ENCODE measurements at places on chromosomes 11 and 22.

- no peak for DNase-seq
Measured at GRCh38 chr22:25876871-25877270, 134.9 kb downstream of the MYO18B start.

DNA sequence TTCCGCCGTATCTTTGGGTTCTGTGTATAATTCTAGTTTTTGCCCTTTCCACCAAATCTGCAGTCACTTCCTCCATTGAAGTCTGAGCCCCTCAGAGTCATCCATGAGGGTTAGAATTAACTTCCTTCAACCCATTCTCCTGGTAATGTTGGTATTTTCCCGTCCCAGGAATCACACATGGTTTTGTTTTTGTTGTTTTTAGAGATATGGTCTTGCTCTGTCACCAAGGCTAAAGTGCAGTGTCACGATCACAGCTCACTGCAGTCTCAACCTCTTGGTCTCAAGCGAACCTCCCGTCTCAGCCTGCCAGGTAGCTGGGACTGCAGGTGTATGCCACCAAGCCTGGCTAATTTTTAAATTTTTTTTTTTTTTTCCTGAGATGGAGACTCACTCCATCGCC lies 18.7 kb downstream of the ZBED4 start:
- DNase-seq = no peak

DNA sequence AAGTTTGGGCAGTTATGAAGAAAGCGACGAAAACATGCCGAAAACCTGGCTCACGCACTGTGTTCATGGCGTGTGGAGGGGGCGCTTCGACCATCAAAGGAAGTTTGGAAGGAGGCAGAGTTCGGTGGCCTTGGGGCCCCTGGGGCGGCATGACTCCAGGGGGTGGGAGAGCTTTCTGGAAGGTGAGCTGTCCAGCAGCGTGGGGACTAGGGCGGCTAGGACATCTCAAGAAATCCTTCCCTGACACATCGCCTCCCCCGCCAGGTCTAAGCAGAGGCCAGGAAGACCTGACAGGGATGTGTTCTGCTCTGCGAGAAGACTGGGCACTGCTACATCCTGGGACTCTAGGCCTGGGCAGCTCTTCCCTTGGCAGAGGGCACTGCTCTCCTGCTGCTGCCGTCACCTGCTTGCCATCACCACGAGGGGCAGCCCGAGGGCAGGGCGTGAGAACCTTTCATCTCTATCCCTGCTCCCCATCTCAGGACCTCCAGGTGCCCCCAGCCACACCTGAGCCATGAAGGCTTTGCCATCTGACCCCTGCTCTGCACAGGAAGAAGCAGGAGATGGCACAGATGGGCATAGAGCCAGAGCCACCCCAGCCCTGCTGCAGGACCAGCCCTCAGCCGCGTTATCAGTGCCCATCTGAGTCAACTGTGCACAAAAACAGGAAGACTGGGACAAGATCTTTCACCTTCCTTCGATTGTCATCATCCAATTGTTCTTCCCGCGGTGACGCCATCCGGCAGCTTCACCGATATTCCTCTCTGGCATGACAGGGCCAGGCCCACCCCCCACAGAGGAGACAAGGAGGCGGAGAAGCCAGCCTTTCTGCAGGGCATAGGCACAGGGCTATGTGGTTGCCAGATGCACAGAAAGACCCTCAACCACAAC lies 12.7 kb downstream of the LINC01488 start:
- no peak for DNase-seq

DNA sequence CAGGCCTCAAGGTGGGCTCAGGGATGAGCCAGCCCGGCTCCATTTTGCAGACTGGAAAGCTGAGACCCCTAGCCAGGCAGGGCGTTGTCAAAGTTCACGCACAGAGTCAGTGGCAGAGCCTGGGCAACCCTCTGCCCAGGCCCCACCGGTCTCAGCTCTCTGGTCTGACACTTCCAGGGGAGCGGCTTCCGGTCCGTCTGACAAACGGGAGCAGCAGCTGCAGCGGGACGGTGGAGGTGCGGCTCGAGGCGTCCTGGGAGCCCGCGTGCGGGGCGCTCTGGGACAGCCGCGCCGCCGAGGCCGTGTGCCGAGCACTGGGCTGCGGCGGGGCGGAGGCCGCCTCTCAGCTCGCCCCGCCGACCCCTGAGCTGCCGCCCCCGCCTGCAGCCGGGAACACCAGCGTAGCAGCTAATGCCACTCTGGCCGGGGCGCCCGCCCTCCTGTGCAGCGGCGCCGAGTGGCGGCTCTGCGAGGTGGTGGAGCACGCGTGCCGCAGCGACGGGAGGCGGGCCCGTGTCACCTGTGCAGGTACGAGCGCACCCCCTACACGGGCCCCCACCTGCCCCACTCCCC lies 36.0 kb downstream of the CD6 start:
- DNase-seq = no peak

GRCh38 chr11:114121804-114122504 lies 62.4 kb downstream of the ZBTB16 start:
- no peak for DNase-seq

- DNase-seq = no peak
Measured at GRCh38 chr22:29080106-29080975, 7.5 kb downstream of the KREMEN1 start.

DNA sequence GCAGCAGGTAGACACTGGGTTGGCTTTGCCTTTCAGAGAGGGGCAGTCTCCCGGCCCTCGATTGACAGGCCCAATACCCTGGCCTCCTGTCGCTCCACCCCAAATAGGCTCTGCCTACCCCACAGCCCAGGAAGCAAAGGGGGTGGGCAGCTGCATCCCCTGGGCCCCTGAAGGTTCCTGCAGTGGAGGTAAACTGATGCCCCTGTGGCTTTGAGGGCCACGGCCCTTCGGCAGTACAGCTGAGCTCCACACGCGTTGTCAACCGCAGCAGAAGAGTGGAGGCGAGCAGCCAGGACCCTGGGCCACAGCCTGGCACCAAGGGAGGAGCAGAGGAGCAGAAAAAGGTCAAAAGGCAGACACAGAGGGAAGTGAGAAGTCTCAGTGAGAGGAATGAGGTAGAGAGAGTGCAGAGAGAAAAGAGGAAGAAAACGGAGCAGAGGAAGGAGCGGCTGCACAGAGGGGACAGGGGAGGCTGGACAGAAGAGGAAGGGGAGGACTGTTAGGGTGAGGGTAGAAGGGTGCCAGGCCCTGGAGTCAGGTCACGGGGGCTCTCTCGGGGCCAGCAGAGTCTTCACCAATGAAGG lies 64.0 kb downstream of the SLC22A12 start:
- no peak for DNase-seq

DNA sequence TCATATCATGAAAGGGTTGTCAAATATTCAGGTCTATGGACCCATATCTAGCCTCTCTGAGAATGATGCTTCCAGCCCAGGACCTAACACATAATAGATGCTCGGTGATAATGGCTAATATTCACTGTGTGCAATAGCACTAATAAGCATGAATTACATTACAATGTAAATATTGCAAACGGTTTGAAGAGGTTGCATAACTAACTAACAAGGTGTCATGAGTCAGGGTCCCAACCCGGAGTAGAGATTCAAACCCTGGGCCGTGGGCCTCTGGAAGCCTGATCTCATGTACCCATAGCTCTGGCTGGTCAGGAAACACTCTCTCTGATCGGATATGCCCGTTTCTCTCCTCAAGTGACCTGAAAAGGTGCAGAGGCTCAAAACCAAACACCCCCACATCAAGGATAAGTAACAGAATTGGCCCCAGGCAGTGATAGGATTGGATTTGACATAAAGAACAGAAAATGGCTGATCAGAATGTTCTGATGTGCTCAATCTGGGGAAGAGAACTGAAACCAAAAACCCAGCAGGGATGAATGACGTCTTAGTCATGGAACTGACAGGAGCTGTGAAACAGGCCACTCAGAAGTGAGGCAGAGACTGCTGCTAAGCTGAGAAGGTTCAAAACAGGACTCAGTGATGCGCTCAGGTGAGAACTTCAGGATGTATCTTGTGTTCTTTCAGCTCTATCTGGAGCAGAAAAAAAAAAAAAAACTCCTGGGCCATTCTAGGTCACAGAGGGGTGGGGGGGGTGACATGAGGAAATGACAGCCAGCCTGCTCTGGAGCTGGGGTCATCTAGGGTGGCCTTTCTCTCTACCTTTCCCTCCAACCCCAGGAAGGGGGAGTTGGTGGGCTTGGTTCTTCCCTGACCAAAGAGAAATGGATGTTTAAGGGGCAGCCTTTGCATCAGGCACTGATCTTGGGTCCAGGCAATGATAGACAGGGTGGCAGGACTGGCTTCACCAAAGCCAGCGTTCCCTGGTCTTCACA lies 6.6 kb upstream of the KCTD17 start:
- DNase-seq = peak; percentile 5

GRCh38 chr11:33959855-33960400 lies 68.1 kb upstream of the LMO2 start:
- no peak for DNase-seq

GRCh38 chr11:74948546-74948897 lies 369 bp downstream of the XRRA1 start:
- no peak for DNase-seq

DNA sequence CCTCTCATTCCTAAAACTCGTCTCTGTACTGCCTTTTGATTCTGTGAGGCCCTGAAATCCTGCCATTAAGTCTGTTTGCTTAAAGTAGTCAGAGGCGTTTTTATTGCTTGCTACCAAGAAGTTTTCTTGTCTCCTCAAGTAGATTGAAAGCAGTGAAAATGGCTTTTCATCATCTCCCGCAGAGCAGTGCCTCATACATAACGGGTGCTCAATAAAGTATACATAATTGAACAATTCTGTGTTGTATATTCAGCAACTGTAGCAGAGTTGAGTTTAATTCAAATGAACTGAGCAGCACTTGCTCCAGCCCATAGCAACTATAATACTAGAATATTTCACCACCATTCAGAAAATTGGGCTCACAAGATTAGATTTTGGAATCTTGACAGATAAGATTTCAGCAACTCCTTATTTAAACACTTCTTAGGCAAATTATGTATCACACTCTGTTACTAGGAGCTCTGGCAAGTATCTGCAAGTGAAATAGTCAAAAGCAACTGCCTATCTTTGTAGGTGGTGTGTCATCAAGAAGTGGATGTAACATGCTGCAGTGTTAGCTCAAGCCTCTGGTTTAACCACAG lies 20.0 kb downstream of the FIBIN start:
- no peak for DNase-seq

DNA sequence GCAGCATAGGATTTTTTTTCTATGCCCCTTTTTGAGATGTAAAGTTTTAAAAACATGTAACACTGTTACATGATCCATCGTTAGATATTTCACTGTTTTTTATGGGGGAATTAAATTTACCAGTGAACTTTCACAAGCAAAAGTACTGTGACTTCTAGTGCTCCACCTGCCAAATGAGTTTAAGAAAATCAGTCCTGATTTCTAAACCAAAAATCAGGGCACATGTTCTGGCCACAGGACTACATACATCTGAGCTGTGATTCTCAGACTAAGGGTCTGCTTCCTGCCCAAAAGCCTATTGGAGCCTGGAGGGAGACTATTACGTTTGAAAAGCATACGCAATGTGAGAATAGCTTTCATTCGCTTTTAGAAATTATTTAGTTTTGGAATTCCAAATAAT lies 22.5 kb downstream of the TMPRSS13 start:
- DNase-seq = no peak

DNA sequence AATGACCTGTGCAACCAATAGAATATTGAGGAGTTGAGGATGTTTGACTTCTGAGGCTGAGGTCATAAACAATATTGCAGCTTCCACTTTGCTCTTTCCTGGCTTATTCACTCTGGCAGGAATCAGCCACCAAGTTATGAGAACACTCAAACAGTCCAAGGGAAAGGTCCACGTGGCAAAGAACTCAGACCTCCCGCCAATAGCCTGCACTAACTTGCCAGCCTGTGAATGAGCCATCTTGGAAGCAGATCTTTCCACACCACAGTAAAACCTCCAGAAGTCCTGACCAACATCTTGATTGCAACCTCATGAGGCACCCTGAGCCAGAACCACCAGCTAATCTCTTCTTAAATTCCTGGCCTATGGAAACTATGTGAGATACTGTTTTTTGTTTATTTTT lies 22.7 kb upstream of the PICALM start:
- no peak for DNase-seq

- no peak for DNase-seq
Measured at GRCh38 chr22:45228401-45228754, 12.3 kb downstream of the KIAA0930 start.
